ENCODE measurements at places on chromosomes 5 and 9.

GRCh38 chr9:71249729-71250317, 128.4 kb upstream of the TRPM3 start:
- DNase-seq = peak; percentile 73

DNA sequence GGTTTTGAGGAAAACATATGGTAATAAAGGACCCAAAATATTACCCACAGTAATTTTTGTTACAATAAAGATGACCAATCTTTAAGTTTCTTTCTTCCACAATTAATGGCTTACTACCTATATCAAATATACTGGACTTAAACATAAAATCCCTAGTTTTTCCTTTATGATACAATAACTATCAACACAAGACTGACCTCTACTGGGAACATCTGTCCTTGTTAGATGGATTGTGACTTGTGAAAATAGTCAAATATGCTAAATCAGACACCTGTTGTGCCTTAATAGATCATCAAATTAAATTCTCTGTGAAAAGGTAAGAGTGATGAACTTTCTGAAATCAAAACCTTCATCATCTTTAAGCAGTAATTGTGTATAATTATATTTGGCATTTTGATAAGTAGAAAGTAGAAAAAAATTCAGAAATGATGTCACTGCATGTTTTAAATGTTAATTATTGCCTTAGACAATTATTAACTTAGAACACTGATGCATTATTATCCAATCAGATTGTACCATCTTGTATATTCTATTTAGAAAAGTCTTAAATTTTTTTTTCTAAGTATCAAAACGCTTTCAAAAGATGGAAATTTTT, 113.6 kb downstream of the DEPDC1B start:
- peak; percentile 14 for DNase-seq

GRCh38 chr9:132125361-132125760, 36.5 kb upstream of the NTNG2 start:
- DNase-seq = no peak

GRCh38 chr5:159337016-159337955, 7.0 kb upstream of the IL12B start:
- peak; percentile 56 for DNase-seq

- no peak for DNase-seq
These were observed 72.9 kb downstream of the SMIM15 start for GRCh38 chr5:61089351-61089750.

DNA sequence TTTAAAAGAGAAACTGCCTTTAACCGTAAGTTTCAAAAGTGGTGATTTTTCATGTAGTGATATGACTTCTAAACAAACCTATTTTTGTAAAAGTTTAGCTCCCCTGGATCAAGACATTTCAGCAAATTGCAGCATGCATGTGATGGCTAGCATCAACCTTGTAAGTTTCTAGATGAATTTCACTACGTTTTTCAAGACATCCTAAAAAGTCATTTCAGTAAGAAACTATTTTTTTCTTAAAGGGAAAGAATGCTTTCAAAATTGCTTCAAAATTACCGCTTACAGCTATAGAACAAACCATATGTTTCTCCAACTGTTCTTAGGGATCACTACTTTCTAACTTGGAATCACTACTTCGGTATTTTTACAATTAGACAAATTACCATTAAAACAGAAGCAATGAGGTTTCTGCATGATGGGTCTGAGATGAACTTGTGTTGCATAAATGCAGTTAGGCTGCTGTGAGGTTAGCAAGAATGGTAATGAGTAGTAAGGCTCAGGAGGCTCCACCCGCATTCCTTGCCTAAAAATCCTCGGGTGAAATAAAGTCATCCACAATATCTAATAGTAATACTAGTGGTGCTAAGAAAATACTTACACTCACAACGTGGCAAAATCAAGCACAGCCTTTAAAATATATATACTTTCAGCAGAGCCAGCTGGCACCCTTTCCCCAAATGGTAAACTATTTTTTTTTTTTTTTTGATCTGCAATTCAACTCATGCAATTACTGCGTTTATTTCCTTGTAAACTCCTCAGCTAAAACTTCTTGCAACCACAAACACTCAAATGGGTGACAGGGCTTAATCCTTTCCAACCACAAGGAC, 53.8 kb downstream of the CDC14B start:
- no peak for DNase-seq

- DNase-seq = peak; percentile 84
These were observed 50.4 kb downstream of the USP20 start for GRCh38 chr9:129885670-129886106.

GRCh38 chr5:42842921-42843641, 31.4 kb upstream of the SELENOP start:
- no peak for DNase-seq

DNA sequence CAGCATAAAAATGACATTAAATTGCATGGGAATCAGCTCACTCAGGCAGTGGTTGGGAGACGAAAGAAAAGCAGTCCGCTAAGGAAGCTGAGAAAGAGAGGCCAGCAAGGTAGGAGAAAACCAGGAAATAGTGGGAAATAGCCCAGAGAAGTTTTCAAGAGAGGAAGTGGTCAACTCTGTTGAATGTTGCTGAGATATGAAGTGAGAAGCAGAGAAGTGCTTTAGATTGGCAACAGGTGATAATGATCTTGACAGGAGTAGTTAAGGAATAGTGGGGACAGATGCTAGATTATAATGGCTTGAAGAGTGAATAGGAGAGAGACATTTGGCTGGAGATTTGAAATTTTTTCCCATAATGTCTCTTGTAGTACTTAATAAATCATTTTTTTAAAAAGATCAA, 30.8 kb downstream of the CNTRL start:
- no peak for DNase-seq

DNA sequence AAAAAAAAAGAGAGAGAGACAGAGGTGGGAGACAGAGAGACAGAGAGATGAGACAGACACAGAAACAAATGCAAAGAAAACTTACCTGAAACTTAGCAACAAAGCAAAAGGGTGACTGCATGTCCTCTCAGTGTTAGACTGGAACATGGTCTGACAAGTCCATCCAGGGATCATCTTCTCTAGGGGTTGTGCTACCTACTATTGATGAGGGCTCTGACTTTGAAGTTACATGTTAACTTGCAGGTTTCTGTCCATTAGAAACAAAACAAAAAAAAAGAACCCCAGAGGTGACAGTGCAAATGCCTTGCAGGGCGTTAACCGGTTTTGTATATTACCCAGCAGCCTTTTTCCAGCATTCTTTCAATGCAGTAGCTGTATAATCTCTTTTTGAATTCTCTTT, 13.6 kb upstream of the SPARC start:
- no peak for DNase-seq

DNA sequence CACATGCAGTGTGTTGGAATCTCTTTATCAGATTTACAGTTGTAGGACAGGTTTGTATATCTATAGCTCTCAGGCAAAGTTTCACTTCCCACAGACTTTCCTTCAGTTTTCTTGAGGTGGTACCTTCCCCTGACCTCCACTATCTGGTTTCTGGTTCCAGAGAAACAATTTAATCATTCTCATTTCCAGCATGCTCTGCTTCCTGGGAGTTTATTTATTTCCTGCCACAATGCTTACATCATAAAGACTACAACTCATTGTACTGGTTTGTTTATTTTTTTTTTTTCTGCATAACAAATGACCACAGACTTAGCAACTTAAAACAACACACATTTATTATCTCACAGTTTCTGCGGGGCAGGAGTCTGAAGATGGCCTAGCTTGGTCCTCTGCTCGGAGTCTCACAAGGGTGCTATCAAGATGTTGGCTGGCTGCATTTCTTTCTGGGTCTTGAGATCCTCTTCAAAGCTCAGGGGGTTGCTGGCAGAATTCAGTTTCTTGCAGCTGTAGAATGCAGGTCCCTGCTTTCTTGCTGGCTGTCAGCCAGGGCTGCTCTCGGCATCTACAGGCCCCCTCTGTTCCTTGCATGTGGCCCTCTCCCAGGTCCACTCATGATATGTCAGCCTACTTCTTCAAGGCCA, 247.7 kb downstream of the ENC1 start:
- DNase-seq = no peak

DNA sequence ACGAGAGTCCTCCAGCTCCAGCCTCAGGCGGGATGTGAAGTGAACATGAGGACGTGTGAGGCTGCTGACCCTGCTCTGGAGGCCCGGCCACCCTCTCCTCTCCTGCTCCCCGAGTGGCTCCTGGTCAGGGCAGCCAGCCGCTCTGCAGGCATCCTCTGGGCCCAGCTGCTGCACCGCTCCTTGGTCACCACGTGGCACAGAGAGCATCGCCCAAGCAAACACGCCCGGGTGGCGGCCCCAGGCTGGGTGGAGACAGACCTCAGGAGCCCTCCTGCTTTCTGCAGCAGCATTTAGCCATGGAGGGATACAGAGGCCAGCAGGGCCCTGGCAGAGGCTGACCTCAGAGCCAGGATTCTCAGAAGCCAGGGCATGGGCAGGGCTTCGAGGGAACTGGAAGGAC, 69.7 kb upstream of the SARDH start:
- no peak for DNase-seq

- peak; percentile 66 for DNase-seq
These were observed 845.9 kb downstream of the CDH9 start for GRCh38 chr5:26192486-26192885.

DNA sequence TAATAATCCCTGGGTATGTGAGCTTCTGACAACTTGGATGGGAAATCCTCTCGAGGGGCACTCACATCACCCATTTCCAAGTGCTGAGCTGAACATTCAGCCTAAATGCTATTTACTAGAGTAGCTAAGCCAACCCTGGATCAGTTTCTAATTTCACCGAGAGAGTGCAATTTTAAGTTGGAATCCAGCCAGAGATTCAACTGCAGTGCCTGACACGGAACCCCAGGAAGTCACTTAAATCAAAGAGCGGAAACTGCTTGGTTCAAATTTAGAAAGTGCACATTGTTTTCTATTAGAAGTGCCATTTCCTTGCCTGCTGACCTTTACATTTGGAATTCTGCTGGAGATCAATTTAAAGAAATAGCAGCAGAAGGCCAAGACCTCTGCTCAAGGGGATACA, 8.8 kb downstream of the SPRY4 start:
- no peak for DNase-seq

GRCh38 chr9:95756986-95757385, 118.5 kb upstream of the ERCC6L2 start:
- DNase-seq = no peak

- no peak for DNase-seq
These were observed 572 bp downstream of the CDK5RAP2 start for GRCh38 chr9:120579139-120580050.

DNA sequence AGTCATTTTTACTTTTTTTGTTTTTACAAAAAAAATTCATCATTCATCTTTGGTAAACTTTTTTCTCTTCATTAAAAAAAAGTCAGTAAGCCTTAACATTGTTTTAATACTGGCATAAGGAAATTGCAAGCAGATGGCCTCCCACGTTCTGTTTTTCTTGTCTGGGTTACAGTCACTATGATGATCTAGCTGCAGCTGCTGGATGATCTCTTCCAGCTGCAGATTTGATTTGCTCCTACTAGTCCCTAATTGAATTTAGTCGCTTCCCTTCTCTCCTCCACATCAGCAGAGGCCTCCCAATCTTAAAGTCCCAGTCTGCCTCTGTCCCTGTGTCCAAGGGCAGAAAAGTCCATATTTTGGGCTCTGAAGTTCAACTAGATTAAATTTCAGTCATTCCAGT, 106.8 kb upstream of the PTGER4 start:
- DNase-seq = no peak

DNA sequence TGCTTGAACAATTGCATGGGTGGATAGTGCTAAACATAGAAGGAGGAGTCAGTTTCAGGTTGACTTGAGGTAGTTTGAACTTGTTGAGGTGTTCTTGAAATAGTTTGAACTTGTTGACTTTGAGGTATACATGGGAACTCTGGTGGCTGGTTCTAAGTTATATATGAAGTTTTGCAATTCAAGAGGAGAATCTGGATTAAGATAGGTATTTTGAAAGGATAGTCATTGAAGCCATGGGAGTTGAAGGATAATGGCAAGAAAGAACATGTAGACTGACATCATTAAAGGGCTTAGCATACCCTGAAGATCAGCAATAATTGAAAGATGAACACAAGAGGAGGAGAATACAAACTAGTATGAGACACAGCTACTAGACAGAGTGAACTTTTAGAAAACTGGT, 181.9 kb upstream of the MRPS30 start:
- no peak for DNase-seq

DNA sequence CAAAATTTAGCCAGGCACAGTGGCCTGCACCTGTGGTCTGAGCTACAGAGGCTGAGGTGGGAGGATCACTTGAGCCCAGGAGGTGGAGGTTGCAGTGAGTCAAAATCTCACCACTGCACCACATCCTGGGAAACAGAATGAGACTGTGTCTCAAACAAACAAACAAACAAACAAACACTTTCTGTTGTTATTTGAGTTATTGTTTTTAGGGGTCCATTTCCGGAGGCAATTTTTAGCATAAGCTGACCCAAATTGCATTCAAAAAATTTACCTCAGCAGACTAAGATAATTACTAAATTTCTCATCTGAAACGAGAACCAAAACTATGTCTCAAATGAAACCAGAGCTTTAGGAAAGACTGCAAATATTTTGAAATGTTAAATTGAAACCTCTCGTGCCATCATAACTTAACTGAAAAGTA, 1485.1 kb downstream of the EFNA5 start:
- DNase-seq = no peak

- no peak for DNase-seq
These were observed 282.6 kb downstream of the ELAVL2 start for GRCh38 chr9:23543419-23543818.

GRCh38 chr5:175609526-175609925, 48.3 kb upstream of the HRH2 start:
- no peak for DNase-seq

- no peak for DNase-seq
These were observed 95.2 kb downstream of the FGF1 start for GRCh38 chr5:142590451-142591231.

GRCh38 chr9:98795295-98795955, 930 bp downstream of the ANKS6 start:
- DNase-seq = no peak

GRCh38 chr5:39415201-39415600, 9.6 kb downstream of the DAB2 start:
- no peak for DNase-seq

DNA sequence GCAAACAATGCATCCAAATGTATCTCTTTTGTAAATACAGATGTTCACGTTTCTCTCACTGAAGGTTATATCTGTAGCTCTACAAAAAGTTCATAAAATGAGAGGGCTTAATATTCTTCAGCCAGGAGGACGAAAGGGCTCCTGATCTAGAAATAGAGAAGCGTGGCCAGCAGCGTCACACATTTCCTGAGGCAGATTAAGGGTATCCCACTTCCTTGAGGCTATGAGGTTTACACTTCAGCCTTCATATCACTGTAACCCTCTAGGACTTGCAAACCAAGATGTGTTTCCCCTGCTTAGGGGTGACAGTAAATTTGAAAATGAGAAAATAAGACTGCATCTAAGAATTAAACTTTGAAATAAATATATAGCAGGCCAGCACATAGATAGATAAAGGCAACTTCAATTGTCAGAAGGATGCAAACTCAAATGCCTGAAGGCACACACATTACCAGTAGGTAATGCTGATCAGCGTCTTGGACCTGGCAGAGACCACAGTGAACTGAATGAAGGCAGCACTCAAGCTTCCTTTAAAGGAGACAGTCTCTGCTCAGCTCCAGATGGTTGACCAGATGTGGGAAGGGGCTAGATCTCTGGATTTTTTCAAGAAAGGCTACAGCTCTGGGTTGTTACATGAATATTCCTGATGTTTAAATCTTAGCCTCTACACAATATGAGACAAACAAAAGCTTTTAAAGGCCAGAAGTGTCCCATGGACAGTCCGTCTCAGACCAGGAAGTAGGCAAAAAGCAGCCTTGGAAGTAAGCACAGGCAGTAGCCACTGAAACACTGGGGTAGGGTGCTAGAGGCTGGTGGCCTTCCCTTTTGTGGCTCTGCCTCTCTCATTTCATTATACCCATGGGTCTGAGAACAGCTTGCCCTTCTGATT, 197.7 kb downstream of the MCTP1 start:
- DNase-seq = no peak

GRCh38 chr9:133658442-133659431, 22.6 kb downstream of the DBH start:
- DNase-seq = no peak

Data from SW 1271 (cell line).